ENCODE measurements at places on chromosomes 3 and 15. TPM values are rescaled to one million over a fixed set of nuclear protein-coding genes. Genes with fewer than 3 reads are reported as not detected.

The TM4SF1 gene
- total RNA-seq: 1,046 TPM

The CCDC51 gene
- 9.7 TPM for total RNA-seq

The SKOR1 gene
- total RNA-seq: under 0.01 TPM

The C3orf49 gene
- not detected for total RNA-seq

Data from dermis microvascular lymphatic vessel endothelial cell (primary cell).